NCI-H1694 treated with DMSO at 0.1 percent for 48 hours (cell line): ENCODE measurements at places on chromosomes 1 and 21.

DNA sequence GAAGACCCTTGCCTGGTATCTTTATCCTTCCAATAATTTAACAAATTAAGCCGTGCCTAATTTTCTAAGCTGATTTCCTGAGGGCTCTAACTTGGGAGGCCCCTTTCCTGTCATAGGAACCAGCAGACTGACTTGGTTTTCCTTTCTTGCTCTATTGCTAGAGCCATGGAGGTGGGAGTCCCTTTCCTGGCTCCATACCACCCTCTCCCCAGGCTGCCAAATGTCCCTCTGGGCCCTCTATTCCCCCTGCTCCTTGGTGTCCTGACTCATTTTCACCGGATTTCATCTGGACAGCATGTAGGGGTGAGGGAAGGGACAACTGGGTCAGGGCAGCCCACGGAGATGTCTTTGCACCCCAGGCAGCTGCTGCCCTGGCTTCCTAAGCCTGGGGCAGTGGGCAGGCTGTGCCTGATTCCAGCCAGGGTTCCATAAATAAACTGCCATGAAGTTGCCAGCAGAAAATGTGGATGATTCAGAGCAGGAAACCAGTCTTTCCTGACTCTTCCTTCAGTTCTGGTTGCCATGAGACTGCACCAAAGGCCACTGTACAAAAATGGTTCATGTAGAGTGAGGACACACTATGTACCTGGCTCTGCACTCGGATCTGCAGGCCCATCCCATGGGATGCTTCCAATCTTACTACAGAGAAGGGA is 38.0 kb upstream of the SERBP1 start:
- DNase-seq = no peak

DNA sequence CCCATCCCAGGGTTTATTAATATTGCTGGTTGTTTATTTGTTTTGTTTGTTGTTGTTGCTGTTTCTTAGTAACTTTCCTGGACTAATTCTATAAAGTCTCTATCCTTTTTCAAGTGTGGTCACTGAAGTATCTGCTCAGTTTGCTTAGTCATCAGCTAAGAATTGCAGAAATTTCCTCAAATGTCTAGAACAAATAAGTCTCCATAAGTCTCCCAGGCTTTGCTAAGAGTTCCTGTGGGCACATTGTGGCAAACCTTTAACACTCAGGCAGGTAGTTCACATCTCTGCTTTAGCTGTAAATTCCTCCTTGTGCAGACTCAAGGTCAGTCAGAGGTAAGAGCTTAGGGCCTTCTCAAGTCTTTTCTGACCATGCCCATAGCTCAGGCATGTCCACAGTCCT is 38.9 kb upstream of the C1orf185 start:
- no peak for DNase-seq

GRCh38 chr1:160823296-160823695 is 27.3 kb downstream of the LY9 start:
- no peak for DNase-seq

GRCh38 chr1:111515291-111516004 is 12.0 kb upstream of the ADORA3 start:
- no peak for DNase-seq

GRCh38 chr1:33711511-33711910 is 152.4 kb upstream of the HMGB4 start:
- peak; percentile 80 for DNase-seq

DNA sequence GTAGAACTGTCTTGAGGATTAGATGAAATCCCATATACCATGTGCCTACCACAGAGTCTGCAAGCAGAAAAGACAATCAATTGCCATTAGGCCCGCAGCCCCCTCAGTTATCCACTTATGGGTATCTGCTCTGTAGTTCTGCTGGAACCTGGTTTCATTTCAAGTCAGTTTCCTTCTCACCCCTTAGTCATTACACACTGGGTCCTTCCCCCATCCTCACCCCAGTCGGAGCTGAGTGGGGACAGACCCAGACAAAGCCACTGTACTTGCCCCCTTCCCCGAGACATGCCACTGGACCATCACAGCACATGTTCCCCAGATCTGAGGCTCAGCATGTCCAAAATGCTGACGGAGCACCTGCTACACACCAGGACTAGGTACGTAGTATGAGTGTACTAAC is 21.2 kb downstream of the PGLYRP3 start:
- no peak for DNase-seq

DNA sequence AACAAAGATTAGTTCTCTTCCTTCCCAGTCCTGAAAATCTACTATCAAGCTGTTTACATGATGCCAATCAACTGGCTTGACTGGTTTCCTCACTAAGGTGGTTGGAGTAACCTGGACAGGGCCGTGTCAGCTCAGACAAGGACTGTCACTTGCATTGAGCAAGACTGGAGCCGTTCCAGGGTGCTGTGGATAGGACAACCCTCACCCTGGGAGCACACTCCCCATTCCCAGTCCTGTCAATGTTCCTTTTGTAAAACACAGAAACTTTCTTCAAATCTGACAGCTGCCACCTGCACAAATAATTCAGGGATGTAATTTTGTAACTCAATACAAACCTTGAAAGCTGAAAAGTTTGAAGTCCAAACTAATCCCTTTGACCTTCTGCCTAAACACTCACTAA is 31.4 kb downstream of the PLPP3 start:
- DNase-seq = no peak

DNA sequence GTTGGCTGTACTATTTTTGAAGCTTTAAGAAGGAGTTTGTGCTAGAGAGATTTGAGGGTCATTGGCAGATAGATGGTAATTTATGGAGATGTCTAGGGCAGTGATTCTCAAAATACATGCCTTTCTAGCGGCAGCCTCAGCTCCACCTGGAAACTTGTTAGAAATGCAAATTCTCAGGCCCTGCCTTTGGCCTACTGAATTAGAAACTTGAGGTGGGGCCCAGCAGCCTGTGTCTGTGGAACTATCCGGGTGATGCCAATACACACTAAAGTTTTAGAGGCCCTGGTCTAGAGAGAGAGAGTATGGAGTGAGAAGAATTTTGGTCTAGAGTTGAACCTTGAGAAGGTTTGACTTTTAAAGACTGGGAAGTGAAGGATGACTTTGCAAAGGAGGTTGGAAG is 82.5 kb downstream of the CDC14A start:
- no peak for DNase-seq

DNA sequence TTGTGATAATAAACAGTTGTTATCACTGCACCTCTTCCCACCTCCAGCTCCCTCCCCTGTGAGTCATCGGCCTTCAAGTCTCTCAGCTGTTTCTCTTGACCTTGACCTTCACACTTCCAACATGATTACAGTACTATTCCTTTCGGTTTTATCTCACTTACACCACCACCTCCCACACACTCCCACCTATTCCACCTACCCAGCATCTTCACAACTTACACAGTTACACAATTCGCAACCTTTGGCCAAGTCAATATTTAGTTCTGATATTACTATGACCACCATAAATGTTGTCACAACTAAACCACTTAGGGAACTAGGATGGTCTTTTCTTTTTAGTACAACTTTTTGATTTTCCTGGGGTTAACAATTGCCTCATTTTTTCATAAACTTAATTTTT is 60.2 kb downstream of the RIPK4 start:
- no peak for DNase-seq

DNA sequence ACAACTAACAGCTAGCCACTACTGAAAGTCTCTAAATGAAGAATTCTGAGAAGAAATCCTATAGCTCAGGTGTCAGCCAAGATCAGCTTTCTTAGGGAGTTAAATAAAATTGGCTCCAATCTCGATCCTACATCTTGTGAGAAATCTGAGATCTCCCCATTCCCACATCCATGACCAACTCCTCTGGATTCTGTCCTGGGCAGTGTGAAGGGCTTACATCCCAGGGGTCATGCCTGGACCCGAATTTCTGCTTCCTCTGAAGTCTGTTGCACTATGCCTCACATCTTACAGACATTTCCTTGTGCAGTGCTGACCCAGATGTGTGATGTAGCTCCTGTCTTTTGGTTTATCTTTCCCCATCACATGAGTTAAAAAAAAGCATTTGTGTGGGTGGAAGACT is 4.8 kb upstream of the TNN start:
- DNase-seq = no peak

DNA sequence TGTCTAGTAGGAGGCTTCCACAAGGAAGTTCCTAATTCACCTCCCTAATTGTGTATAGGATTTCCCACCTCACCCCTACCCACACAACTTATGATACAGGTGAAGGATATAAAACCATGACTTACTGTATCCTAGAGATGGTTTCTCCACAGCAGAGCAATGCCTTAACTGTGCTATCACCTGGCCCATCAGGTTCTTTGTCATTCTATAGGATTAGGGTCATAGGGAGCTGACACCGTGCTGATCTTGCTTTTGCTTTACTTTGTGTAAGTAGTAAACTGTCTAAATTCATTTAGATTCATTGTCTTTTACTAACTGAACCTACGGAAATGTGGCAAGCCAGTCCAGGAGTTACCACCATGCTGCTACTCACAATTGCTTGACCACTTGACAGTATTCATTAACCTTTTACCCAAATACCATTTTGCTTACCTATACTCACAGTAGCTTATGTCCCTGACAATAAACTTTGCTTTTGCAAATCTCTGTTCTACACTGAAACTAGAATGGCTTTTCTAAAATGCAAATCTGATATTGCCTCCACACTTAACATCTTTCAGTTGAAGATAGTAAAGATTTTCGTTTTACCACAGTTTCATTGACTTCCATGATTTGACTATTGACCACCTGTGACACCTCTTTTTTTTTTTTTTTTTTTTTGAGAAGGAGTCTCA is 147.6 kb downstream of the IFI44 start:
- no peak for DNase-seq

DNA sequence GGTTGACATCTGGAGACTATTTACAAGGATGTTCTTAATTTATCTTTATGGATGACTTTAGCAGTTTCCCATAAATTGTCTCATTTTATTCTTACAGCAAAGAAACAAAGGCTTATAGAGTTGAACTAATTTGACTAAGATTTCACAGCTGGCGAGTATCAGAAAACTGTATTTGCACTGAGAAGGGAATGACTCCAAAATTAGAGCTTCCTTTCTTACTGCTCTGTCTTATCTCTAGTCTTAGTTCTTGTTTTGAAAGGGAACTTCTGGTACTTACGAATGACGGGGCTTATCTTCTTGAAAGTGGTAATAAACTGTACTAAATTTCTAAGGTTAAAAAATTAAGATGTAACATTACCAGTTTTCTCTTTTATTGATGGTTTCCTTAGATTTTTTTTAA is 13.6 kb downstream of the CNST start:
- DNase-seq = no peak

- no peak for DNase-seq
These were observed 35.9 kb upstream of the SAMSN1 start for GRCh38 chr21:14581902-14582457.

DNA sequence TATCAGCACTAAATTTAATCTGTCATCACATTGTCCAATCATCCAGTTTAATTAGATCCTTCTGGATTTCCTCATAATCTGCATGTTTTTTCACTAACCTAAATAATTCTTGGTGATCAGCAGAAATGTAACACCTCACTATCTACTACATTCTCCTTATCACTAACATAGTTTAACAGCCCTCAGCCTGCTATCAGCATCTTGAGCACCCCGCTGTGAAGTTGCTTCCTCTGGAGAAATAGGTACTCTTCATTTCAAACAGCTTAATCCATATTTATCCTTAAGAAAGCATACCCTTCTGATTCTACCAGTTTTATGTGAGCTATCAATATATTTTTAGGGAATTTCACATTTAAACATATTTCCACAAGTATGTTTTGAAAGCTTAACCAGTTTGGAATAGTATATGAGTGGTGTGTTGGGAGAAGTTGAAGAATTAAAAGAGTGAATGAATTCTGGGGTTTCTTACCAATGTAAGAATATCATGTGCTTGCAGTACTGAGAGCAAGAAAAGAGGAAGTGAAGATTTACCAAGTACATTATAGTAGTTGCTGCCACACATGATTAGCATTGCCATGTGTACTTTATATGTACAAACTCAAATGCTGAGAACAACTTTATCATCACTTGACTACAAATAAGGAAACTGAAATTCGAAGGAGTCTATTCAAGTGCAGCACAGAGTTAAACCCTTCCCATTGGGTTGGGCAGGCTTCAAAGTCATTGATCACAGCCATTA is 771.1 kb upstream of the ADGRL4 start:
- no peak for DNase-seq

DNA sequence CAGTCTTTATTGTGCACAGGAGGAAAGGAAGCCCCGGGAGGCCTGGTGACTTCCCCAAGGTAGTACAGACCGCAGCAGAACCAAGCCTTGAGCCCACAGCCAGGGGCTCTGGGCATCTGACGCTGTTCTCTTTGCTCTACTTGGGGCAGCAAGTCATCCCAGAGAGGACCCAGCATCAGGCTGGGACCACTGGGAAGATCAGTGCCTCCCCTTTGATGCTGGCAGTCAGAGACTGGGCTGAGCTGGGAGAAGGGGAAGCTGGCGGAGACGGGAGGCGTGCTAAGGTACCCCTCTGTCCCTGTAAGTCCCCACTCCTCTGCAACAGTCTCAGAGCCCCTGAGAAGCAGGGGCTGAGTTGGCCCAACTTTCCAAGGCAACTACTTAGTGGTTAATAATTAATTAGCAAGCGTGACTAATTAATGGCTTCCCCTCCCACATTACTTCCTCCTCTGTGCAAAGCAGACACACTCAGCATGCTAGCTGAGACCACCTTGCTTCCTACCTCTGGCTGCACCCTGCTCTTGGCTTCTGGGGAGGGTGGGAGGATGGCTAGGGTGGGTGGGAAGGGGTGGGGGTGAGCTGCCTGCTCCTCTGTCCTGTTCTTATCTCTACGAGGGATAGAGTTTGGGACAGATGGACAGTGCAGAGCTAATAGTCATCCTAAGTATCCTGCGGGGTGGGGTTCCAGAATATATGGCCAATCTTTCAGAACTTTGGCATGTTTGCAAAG is 1.3 kb downstream of the INAVA start:
- no peak for DNase-seq

GRCh38 chr1:183932412-183932811 is 105.1 kb downstream of the COLGALT2 start:
- no peak for DNase-seq

- DNase-seq = no peak
These were observed 14.1 kb downstream of the ALPL start for GRCh38 chr1:21523297-21523813.

GRCh38 chr1:118136187-118136941 is 48.7 kb downstream of the SPAG17 start:
- no peak for DNase-seq

- peak; percentile 27 for DNase-seq
These were observed 137.7 kb downstream of the COL11A1 start for GRCh38 chr1:102970496-102971078.

- DNase-seq = no peak
These were observed 39.9 kb downstream of the SIPA1L2 start for GRCh38 chr1:232589812-232590743.

- no peak for DNase-seq
These were observed 25.2 kb downstream of the MAPKAPK2 start for GRCh38 chr1:206709772-206710459.

- no peak for DNase-seq
These were observed 448 bp downstream of the AURKAIP1 start for GRCh38 chr1:1374589-1374928.

- no peak for DNase-seq
These were observed 137.4 kb downstream of the DYRK1A start for GRCh38 chr21:37503848-37504467.

DNA sequence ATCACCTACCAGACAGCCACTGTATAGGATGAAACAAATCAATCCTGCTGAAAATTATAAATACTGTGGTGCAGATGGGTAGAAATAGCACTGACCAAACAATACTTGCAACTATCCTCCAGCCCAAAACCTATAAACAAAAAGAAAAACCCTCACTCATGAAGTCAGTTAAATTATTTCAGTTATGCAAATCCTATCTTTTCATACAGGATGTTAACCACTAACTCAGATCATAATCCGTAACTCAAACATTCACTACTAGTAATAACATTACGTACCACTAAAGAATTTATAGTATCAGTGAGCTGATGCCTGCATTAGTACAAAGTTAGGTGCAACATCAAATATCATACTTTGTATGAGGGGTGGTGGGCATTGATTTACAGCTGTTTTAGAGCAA is 2.6 kb downstream of the NDC1 start:
- DNase-seq = no peak
